Endothelial cell of umbilical vein (primary cell): ENCODE measurements at places on chromosomes 16 and 17.
A peak's percentile ranks its signal among the peaks of the same experiment; 100 is the strongest.

DNA sequence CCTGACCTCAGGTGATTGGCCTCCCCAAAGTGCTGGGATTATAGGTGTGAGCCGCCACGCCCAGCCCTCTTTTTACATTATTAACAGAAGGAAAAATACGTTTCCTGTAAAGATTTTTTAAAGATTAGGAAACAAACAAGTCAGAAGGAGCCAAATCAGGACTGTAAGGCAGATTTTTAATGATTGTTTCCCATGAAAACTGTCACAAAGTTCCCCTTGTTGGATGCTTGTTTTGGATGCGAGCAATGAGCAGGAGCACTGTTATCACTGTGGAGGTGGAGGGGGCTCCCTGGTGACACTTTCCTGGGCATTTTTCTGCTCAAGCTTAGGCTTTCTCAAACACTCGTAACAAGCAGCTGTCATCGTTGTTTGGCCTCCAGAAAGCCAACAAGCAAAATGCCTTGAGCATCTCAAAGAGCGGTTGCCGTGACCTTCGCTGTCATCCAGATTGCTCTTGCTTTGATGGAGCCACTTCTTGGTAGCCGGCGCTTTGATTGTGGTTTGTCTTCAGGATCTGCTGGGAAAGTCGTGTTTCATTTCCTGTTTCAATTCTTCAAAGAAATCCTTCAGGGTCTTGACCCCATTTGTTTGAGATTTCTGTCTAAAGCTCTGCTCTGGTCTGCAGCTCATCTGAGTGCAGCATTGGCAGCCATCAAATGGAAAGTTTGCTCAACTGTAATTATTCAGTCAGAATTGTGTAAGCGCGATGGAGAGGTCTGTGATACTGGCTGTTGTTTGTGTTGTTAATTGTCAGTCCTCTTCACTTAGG is 128.7 kb downstream of the RPTOR start:
- peak; percentile 38 for DNase-seq

- DNase-seq = peak; percentile 51
Measured at GRCh38 chr16:84183911-84184591, 2.8 kb downstream of the TAF1C start.

GRCh38 chr17:58272367-58273280 is 8.1 kb downstream of the MPO start:
- no peak for DNase-seq

DNA sequence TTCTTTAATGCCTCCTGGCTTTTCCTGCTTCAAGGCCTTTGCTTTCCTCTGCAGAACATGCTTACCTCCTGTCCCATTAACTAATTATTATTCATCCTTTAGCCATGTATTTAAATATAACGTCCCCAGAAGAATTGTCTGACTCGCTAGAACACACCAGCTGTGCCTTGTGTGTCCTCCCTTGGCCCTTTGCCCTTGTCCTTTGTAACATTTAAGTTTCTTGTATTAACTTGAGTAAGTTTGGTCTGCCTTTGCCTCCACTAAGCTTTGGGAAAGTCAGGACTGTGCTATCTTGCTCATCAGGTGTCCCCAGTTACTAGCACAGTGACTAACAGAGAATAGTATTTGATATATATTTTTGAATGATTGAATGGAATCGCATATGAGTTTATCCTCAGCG is 29.6 kb upstream of the ABCA9 start:
- DNase-seq = no peak

- DNase-seq = no peak
Measured at GRCh38 chr16:5556158-5556810, 458.7 kb upstream of the EEF2KMT start.

DNA sequence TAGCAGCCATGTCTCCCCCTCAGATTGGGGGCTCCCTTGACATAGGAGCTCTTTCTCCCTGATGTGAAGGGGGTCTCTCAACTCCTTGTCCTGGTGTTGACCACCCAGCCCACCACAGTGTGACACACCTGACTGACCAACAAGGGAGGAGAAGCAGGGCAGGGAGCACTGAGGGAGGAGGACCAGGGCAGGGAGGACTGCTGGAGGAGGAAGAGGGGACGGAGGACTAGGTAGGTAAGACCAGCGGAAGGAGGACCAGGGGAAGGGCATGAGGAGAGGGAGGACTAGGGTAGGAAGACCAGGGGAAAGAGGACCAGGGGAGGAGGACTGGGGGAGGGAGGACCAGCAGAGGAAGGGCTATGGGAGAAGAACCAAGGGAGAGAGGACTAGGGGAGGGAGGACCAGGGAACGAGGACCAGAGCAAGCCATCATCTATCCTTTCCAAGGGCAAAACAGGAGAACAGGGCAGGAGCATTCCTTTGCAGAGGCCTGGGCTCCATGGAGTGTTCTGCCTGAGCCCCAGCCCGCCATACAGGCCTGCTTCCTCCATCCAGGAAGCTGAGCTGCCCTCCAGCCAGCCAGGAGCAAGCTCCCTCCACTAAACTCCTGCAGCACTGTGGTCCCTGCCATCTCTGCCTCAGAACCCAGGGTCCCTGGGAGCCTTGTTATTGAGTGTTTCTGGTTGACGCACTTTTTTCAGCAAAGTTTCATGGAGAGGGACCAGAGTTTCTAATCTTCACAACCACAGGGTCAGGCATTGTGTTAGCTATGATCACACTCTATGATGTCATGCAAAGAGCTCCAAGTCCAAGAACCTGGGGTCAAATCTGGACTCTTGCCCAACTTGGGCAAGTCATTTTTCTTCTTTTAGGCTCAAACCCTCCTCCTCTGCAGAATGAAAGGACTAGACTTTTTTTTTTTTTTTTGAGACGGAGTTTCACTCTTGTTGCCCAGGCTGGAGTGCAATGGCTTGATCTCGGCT is 15.4 kb upstream of the KRT17 start:
- DNase-seq = no peak

GRCh38 chr17:57615836-57616757 is 129.0 kb downstream of the CCDC182 start:
- no peak for DNase-seq

DNA sequence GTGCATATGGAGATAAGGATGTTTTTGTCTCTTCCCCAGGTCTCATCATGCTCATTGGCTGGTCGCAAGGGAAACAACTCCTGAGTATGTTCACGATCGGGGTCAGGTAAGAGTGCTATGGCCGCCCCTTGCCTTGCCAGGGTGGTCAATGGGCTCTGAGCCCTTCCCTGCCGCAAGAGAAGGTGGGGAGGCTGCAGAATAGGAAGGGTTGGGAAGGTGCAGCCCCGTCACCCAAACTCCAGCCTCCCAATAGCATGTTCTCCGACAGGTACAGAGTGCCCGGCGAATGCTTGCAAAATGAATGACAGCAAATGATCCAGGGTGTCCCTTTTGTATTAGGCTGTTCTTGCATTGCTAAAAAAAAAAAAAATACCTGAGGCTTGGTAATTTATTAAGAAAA is 57.4 kb downstream of the ATP2C2 start:
- DNase-seq = no peak

DNA sequence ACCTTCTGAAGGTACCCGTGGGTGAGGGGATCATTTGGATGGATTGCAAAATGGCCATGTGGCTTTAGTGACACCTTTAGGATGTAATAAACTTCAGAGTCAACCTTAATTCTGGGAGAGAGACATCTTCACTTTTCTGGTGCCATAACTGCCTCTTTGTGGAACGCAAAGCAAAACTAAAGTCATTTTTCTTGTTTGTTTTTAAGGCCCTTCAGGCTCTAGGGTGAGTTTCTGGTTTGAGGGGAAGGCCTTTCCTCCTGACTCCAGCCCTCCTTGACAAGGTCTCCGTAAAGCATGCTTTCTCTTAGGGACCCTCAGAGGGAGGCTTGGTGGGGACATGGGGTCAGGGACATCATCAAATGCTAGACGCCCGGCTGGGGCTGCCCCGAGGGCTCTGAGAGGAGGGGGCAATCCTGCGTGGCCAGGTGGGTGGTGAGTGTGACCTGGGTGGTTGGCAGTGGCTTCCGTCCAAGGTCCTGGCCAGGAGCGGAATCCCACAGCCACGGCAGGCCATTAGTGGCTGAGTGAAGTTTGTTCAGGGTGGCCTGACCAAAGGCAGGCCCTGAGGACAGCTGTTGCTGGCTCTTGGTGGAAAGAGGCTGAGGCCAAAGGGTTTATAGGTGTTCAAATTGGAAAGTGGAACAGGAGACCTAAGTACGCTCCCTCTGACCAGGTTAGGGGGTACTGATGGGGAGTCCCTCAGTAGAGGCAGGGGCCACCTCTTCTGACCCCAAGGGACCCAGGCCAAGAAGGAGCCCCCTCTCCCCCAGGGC is 112.2 kb downstream of the METRNL start:
- DNase-seq = no peak

- peak; percentile 29 for DNase-seq
Measured at GRCh38 chr16:1612320-1613111, at the start of gene CRAMP1. CRAMP1 (plus strand) TSS chr16:1612360; CDS start chr16:1614640, 2,280 bp downstream.

GRCh38 chr16:7423434-7424044 is 90.9 kb downstream of the RBFOX1 start:
- DNase-seq = no peak

GRCh38 chr17:82049106-82049505 is 2.5 kb downstream of the RFNG start:
- DNase-seq = no peak

DNA sequence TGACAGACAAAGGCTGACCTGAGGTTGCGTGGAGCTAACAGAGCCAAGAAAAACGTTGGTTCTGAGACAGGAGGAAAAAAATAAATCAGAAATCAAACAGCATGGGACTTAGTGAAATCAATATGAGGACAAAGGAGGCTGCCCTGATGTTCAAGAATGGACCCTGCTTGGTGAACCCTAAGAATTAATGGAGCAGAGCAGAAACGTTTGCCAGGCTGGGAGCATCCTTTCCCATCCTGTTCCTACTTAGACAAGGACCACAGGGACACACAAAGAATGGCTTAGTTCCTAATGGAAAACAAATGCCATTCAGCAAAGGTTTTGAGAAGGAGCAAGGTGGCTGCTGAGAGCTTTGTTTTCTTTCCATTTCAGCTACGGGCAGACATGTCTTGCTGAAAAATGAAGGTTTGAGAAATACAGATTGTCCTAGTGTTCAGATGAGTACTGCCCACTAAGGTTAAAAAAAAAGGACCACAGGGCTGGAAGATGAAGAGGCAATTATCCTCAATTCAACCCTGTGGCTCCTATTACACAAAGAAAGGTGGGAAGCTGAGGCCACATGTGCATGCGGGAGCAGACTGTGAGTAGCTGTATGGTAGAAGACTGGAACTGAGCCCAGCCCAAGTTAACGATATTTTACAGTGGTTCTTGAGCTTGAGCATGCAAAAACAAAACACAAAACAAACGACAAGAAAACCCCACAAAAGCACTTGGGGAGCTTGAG is 230.1 kb downstream of the SLC39A11 start:
- DNase-seq = no peak

- no peak for DNase-seq
Measured at GRCh38 chr16:88702371-88703210, 3.6 kb downstream of the RNF166 start.

GRCh38 chr17:32495359-32496231 is 8.8 kb downstream of the CDK5R1 start:
- DNase-seq = peak; percentile 53

GRCh38 chr17:76462556-76463290 is 4.7 kb upstream of the AANAT start:
- DNase-seq = no peak

DNA sequence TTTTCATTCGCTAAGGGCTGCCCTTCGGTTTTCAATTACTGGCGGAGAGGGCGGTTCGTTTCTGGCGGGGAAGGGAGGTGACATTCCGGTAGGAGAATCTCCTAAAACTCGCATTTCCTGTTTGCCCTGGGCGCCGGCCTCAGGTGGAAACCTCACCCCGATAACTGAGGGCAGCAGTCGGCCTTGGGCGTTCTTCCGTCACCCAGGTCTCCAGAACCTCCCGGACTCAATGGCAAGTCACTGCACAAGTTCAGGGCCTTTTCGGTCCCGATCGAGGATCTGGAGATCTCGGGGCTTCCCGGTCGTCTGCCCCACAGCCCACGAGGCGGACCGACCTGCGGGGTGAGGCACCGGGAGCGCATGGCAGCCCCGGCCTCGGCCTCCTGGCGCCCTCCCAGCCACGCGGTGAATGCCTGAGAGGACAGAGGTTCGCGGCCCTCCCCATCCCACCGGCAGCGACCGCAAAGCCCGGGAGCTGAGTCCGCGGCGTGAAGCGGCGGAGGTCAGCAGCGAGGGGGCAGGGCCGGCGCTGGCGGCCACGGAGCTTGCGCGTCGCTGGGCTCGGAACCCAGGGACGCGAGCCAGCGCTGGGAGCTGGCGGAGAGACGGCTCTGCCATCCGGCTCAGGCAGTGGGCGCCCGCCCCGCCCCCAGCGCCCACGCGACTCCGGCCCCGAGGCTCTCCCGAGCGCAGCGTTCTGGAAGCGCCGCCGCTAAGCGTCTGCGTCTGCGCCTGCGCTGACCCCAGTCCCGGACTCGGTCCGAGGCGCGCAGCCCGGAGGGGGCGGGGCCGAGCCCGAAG is 58.4 kb downstream of the SRL start:
- peak; percentile 96 for DNase-seq

DNA sequence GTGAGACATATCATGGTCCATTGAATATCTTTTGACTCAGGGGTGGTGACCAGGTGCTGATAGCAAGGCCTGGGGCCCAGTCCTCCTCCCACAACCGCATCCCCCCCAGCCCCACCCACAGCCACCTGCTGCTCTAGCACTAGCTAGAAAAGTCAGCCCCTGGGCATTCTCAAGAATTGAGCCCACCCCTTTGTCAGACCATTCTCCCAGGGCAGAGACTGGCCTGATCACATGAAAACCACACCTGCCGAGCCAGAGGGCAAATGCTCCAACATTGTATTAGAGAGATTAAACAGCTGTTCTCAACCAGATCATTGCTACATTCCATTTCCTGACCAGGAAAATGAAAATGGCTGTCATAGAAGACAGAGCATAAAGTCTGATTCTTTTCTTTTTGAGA is 62.4 kb downstream of the RAB11FIP4 start:
- DNase-seq = no peak

DNA sequence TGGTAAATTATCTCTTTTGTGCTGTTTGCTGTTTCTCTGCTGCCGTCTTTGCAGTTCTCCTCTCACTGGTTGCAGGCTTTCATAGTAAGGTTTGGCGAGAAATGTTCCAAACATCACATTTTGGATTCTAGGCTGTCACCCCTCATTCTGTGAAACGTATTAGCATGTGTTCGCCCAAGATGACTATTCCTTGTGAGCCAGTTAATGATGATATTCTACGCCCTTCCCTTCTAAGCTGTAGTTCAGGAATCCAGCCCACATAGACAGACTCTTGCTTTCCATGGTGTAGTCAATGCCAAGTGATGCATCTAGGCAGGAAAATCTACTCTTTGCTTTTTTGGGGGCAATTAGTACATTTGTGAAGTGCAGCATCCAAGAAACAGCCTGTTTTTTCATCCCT is 14.4 kb downstream of the UBFD1 start:
- DNase-seq = no peak
